ENCODE measurements at places on chromosomes 3 and 15.

DNA sequence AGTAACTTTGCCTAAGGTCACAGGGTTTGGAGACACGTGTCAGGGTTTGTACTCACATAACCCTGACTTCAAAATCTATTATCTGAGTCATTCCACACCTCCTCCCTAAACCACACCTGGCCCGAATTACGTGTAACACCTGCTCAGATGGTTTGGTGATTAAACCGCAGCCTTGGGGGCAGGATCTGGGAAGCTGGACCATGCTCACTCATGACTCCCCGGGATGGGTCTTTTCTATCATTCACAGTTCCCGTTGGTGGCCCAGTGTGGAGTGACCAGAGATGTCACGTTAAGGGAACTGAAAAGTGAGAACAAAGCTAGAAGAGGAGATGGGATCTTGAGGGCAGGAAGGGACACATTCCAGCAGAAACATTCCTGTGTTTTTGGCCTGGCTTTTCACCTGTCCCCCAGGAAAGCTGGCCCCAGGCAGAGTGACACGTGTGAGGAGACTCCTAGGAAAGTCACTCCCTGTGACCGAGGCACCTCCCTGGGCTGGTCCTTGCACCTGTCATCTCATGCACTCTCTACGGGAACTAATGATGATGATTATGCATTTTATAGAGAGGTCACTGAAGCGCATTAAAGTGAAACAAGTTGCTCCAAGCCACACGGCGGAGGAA is 75.4 kb upstream of the POMGNT2 start:
- DNase-seq, result no peak

- DNase-seq, result no peak
Observed at GRCh38 chr15:48046813-48047438, 73.9 kb upstream of the SLC24A5 start.

- DNase-seq, result no peak
Observed at GRCh38 chr3:96958856-96959255, 144.5 kb downstream of the EPHA6 start.

DNA sequence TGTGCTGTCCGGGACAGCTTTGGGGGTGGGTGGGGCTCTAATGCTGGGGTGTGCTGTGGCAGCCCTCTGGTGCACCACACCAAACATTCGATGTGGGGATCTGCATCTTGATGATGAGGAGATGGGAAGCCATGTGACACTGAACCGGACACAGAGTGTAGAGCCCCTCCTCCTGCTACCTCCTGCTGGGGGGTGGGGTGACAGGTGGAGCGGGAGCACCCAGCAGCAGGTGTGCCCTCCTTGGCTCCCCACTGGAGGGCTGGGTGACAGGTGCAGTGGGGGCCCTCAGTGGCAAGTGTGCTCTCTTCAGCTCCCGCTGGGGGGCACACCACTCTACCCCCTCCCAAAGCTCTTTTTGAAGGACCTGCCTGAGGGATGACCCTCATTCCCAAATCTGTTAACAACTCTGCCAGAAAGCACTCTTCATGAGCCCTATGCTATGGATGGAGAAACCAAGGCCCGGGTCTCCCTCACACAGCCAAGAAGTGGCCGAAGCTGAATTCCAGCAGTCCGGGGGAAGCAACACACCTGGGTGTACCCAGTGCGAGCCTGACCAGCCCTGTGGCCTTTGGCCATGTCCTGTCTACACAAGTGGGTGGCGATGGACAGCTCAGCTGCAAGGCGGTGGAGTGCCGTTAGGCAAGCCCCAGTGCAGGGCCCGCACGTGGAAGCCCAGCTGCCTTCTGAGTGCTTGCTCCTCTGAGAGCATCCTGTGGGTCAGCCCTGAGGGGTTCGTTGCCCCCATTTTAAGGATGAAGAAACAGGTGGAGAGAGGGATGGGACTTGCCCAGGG is 609 bp upstream of the UROC1 start:
- DNase-seq, result no peak

GRCh38 chr15:67193223-67193990 is 61.1 kb downstream of the AAGAB start:
- no peak for DNase-seq

GRCh38 chr15:70504299-70504951 is 258.9 kb downstream of the UACA start:
- peak; percentile 74 for DNase-seq

- no peak for DNase-seq
Observed at GRCh38 chr3:158471639-158472294, 99.2 kb upstream of the MLF1 start.

GRCh38 chr3:128468285-128468790 is 1.6 kb upstream of the DNAJB8 start:
- DNase-seq, result no peak

GRCh38 chr15:80773792-80774352 is 5.3 kb upstream of the CEMIP start:
- no peak for DNase-seq

GRCh38 chr3:69738315-69738714 is 949 bp upstream of the MITF start:
- DNase-seq, result no peak

DNA sequence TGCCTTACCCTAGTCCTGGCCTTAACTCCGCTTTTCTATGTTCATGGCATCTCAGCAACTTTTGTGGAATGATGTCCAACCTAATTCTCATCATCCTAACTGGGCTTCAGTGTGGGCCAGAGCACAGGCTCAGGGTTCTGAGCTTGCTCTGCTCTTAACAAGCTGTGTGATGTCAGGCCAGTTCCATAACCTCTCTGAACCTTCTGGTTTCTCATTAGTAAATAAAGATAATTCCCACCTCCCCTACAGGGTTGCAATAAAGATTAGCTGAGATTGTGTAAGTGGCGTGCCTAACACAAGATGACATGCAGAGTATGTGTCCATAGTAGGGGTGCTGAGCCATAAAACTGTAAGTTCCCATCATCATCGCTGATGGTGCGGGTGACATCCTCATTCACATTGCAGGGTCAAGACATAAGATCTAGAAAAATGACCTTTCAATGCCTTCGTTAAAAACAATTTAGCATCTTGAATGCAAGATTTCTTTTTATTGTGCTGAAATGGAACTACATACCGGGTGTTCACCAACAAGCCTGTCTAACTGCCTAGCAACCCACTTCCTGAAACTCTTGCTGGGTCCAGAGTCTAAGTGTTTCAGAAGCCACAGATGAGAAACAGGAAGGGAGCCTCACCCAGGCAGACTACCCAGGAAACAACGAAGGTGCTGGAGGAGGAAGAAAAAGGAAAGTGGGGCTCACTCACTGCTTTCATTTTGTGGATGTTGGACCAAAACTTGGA is 36.2 kb downstream of the CDCP1 start:
- DNase-seq, result no peak

- DNase-seq, result peak; percentile 12
Observed at GRCh38 chr3:67017211-67017610, 19.1 kb downstream of the KBTBD8 start.
